ENCODE measurements at places on chromosomes 16 and 17.

- no peak for DNase-seq
Measured at GRCh38 chr16:54594601-54595391, 308.2 kb upstream of the IRX3 start.

DNA sequence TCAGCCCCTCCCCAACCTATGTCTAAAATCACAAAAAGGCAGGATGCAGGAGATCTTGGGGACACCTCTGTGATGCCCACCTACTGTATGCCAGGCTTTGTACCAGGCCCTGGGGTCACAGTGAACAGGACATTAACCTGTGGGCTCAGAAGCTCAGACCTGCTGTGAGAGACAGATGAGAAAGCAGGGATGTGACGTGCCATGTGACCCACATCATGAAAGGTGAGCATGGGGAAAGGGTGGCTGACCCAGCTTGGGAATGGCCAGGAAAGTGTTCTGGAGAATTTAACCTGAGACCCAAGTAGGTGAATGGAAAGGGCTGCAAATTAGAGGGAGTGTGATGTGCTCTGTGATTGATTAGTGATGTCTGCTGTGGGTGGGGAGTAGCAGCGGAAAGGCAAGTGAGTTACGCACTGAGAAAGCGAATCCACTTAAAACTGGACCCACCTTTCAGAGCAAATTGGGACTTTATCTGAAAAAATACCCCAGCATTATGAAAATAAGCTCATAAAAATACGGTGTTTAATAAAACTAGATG, 132.2 kb downstream of the IRF8 start:
- no peak for DNase-seq

DNA sequence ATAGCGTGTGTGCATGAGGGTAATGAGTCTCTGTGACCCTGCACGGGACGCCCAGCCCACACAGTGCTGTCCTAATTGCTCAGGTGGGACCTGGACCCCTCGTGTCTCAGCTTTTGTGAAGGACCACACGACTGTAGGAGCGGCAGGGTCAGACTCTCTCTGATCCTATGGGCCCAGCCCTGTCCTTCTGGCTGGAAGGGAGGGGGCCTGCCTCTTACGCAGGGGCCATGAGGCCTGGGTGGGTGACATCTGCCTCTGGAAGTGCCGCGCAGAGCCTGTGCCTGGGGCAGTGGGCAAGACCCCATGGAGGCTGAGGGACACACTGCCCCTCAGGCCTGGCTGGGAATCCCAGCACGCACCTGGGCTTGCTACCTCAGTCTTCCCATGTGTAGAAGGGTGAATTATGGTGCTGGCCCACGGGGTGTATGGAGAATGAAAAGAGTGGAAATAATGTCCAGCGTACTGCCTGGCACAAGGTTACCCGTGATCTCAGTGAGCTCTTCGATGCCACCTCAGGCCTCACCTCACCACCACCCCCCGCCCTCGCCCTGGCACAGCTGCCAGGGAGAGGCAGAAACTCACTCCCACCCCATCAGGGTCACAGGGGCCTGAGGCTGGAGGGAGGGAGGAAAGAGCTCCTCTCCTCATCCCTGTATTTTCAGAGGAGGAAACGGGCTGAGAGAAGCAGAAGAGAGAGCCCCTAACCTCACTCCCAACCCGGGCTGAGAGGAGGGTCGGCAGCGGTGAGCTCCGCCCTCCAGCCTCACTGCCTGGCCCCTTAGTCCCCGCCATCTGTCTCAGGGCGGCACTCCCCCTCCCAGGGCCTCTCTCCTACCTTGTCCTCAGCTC, 27.1 kb upstream of the DBNDD1 start:
- no peak for DNase-seq

- DNase-seq, result no peak
Measured at GRCh38 chr17:31627960-31628359, 231.1 kb downstream of the COPRS start.

GRCh38 chr16:48409839-48410632, 24.8 kb upstream of the SIAH1 start:
- DNase-seq, result no peak

DNA sequence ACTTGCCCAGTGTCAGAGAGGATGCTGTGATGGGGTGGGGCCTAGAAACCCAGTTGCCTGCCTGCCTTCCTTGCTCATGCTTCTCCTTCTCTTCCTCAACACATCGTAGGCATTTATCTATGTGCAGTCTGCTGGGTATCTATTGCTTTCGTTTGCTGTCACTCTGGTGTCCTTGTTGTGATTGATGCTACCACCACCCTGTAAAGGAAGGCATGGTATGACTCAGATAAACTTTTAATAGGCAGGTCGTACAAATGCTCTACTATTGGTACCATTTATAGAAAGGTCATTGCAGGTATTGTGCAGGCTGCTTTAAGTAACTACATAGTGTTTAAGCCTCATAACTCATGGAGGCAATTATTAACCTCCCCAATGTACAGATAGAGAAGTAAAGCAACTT, 368.9 kb downstream of the UTP18 start:
- DNase-seq, result no peak

- no peak for DNase-seq
Measured at GRCh38 chr17:76485569-76485968, 15.7 kb downstream of the RHBDF2 start.

DNA sequence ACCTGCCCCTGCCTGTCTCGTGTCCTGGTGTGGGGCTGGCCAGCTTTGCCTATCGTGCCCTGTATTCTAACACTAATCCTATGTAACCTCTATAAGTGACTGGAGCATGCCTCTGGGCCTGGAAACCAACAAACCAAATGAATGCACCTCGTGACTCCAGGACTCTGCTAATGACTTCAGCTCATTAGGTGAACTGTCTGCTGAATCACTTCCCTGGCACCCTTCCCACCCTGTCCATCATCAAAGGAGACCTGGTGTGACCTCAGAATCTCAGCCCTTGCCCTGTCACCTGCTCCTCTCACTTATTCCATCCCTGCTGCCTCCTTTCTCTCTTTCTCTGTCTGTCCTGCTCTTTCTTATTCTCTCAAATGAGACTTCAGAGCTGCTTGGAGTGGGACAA, 322.4 kb downstream of the CBLN1 start:
- DNase-seq, result no peak

DNA sequence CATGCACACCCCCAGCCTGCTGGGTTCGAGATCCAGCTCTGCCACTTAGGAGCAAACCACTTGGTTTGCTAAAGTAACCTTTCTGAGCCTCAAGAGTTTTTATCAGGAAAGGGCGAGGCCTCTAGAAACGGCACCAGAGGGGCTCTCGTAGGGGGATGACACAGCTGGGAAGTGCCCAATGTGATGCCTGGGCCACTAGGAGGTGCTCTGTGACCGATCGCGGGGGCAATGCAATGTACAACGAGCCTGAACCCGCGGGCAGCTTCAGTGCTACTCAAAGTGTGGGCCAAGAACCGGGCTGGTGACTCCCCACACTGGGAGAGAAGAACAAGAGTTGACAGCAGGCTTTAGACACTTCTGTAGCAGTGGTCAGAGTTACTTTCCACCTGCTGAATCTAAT, 9.4 kb downstream of the C16orf89 start:
- no peak for DNase-seq

DNA sequence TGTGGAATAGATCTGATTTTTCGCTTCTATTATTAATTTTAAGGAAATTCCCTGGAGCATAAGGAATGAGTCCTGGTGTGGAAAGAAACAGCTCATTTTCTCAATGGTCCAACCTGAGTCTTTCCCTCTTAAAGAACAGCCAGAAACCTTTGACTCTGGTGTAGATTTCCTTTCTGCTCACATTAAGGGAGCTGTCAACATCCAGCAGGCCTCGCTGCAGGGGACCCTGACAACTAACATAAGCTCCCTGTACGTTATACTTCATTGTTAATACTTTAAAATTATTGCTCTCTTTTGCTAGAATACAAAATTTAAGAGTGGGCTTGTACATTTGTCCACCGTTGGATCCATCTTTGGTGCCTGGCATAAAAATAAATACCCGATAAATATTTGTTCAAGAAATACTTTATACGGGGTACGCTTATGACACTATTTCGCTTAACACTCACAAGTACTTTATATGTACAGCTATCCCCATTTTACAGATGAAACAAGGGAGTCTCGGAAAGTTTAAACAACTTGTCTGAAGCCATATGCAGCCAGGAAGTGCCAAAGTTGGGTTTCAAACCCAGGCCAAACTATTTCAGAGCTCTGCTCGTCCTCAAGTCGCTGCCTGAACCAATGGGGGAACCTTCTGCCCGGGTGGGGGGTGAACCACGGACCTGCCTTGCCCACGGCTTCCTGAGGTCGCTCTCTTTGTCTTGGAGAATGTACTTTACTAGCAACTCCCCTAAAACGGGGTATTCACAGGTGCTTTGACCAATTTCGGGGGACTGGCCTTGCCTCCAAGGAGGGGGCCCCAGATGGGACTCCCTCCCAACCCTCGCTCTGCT, 611 bp downstream of the SMARCE1 start:
- DNase-seq, result no peak

GRCh38 chr17:45428931-45429338, 3.7 kb downstream of the ARHGAP27 start:
- DNase-seq, result no peak

GRCh38 chr17:39208893-39209292, 8.8 kb downstream of the RPL19 start:
- no peak for DNase-seq

DNA sequence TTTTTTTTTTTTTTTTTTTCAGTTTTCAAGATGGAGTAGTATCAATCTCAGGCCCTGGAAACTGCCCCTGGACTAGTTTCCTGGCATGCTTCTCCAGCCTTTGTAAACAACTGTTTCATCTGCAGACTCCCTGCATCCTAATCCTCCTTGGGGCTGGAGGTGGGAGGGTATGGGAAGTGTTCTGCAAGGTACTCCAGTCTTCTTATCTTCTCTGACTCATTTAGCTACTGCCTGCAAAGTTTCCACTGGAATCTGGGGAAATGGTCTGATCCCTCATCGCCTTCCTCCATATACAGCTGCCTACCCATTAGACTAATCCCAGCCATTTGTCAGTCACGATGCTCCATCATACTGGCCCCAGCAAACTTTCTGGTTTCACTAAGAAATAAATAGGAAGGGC, 21.5 kb downstream of the COPZ2 start:
- no peak for DNase-seq

- no peak for DNase-seq
Measured at GRCh38 chr17:82963104-82963950, 116.1 kb upstream of the METRNL start.

- DNase-seq, result no peak
Measured at GRCh38 chr17:82077617-82078358, 12.2 kb upstream of the DUS1L start.

- peak; percentile 4 for DNase-seq
Measured at GRCh38 chr16:86874141-86874540, 295.8 kb downstream of the FOXL1 start.

- DNase-seq, result no peak
Measured at GRCh38 chr17:30381340-30381659, 2.6 kb downstream of the CPD start.

DNA sequence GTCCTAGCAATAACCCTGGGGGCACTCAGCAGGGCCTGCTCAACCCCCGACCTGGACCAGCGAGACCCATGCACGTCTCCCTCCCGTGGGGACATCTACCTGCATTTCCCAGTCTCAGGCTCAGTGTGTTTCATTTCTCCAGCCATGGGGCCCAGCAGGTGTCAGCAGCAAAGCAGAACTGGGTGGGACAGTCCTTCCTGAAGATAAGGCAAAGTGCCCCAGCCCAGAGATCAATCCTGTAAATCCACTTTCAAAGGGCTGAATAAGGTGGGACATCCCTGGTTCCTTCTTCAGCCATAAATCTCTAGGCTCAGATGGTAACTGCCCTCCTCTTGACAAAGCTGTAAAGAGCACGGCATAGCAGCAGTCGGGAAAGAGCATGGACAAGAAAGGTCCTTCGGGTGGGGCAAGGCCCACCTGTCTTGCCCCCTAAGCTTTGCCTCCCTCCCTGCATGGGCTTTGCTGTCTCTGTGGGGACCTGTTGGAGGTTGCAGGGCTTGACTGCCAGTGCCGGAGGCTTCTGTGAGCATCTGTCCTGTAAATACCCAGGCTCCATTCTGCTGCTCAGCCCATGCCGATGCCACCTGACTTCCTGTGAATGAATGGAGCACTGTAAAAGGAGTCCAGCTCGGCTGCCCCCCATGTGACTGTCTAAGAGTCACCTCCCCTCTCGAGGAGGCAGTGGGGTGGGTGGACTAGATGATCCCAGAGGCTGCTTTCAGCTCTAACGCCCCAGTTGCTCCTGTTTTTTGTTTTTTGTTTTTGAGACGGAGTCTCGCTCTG, 84.8 kb upstream of the TBC1D3K start:
- no peak for DNase-seq

- DNase-seq, result no peak
Measured at GRCh38 chr17:33687831-33688230, 394.7 kb upstream of the ASIC2 start.

GRCh38 chr17:76998839-76999238, 130.6 kb downstream of the MGAT5B start:
- no peak for DNase-seq

- no peak for DNase-seq
Measured at GRCh38 chr16:49856672-49857330, 889 bp upstream of the ZNF423 start.

DNA sequence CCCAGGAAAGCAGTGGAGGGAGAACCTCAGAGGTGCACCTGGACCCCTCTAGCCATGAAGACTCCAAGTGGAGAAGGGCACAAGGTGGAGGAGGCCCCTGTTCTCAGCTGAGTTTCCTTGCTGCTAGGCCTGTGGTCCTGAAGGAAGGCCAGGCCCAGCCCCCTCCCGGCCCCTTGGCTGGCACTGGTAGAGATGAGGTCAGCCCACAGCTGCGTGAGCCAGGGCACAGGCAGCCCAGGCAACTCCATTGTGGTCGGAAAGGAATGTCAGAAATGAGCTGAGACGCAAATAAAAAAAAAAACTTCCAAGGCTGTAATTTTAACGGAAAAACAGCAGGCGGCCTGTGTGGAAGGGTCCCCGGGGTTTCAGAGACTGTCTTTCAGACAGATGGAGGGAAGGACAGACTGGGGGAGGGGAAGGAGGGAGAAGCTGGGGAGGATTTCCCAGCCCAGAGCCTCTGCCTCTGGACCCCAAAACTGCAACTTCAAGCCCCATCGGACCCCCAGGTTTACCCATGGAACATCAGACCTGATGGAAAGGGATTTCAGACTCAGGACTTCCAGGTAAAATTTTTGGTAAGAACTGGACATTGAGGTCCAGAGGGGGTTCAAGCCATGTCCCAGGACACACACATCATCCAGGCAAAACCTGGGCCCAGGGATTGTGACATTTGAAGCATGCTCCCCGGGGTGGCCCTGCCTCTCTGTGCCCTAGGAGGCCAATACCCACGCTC, 25.6 kb upstream of the MRPS23 start:
- DNase-seq, result no peak

- no peak for DNase-seq
Measured at GRCh38 chr17:2061441-2061958, 6.6 kb downstream of the HIC1 start.

GRCh38 chr16:14002416-14002990, 68.6 kb upstream of the MRTFB start:
- DNase-seq, result no peak

All from stimulated activated CD8-positive, alpha-beta memory T cell treated with anti-CD3 and anti-CD28 coated beads, Interleukin-7, amount 100 ng/mL, for 1 hour (primary cell).